NCI-H2081 (cell line): ENCODE measurements at places on chromosomes 12 and 14.

- no peak for DNase-seq
Observed at GRCh38 chr14:54194501-54194900, 202.3 kb upstream of the CDKN3 start.

- DNase-seq: no peak
Observed at GRCh38 chr14:64861916-64862315, 17.8 kb downstream of the SPTB start.

GRCh38 chr14:61609884-61610283 is 85.4 kb upstream of the HIF1A start:
- no peak for DNase-seq

GRCh38 chr14:63180011-63180410 is 24.2 kb upstream of the RHOJ start:
- no peak for DNase-seq

- DNase-seq: no peak
Observed at GRCh38 chr14:101827286-101827685, 65.8 kb downstream of the PPP2R5C start.

DNA sequence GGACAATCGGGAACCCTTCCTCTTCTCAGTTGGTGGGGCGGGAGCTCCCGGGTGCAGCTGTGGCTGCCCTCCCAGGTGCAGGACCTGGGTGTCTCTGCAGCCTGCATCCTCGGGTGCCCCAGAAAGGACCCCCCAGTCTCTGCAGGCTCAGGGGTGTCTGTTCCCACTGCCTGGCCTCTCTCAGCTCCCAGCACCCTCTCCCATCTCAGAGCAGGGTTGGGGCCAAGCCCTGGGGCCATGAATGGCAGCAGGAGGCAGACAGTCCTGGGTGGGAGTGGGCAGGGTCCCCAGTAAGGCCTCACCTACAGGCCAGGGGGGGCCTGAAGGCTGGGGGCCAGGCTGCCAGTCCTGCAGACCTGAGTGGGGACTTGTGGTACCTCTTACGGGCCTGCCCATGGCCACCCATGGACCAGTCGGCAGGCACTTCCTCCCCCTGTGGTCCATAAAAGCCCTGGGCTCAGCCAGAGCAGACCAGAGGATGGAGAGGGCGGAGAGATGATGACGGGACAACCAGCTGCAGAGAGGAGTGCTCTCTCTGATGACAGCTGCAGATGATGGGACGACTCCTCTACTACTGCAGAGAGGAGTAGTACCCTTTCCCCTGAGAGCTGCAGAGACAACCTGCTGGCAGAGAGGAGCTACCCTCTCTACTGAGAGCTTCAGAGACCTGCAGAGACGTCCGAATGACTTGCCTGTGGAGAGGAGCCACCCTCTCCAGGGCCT is 26.6 kb downstream of the TCHP start:
- no peak for DNase-seq

- DNase-seq: no peak
Observed at GRCh38 chr14:69992564-69992963, 113.3 kb downstream of the SMOC1 start.

DNA sequence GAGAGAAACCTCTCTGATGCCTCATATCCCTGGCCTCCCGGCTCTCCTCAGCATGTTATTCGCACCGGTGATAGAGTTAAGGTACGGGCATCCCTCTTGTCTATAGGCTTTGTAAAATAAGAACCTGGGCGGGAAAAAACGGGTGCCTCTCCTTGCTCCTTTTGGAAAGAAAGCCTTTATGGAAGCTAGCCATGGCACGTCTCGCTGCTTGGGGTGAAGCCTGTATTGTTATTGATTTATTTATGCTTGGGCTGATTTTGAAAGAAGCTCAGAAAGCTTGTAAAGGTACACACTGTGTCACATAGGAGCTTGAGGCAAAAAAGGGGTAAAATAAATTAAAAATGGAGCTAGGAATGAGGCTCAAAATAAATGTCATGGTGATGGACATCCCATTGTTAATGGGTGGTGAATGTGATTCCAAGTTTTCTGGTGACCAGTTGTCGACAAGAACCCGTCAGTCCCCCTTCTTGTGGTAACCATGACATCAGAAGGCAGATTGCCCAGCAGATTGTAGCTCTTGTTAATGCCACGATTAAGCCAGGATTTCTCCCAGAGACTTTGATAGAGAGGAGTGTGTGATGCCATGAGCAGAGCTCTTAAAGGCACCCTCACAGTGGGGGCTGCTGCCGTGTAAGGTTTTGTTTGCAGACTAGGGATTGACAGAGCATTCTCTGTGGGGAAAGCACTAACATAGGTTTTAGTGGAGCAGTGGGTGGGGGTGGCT is 50.4 kb upstream of the ASPG start:
- DNase-seq: no peak

GRCh38 chr12:21483531-21483930 is 17.9 kb downstream of the RECQL start:
- DNase-seq: peak; percentile 90

GRCh38 chr12:93813972-93814821 is 137.0 kb downstream of the CRADD start:
- DNase-seq: no peak

DNA sequence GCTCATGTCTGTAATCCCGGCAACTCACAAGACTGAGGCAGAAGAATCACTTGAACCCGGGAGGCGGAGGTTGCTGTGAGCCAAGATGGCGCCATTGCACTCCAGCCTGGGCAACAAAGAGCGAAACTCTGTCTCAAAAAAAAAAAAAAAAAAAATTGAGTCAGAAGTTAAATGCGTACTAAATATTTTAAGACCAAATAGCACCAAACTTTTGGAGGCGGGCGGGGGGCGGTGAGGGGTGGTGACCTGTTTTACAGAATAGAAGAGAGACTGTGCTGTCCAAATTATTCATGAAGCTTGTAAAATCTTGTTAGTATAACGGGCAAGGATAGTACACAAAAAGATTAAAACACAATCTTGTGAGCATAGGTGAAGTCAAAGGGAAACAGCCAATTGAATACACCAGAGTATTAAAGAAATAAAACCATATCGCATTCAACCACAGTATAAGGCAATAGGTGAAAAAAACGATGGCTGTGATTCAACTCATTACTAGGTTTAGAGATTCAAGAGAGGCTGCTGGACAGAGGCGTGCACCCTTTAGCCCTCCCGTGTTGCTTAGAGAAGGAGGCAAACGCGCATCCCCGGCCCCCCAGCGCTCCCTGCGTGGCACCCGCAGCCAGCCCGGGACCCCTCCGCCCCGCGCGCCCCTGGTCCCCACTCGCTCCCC is 571 bp downstream of the ZNF891 start:
- peak; percentile 45 for DNase-seq

GRCh38 chr14:92546347-92547053 is 32.9 kb downstream of the RIN3 start:
- DNase-seq: peak; percentile 21
